ENCODE measurements at places on chromosomes 4 and X. TPM values are rescaled to one million over a fixed set of nuclear protein-coding genes. Genes with fewer than 3 reads are reported as not detected.

- H3K4me3 ChIP-seq: no peak overlapping the region
- H3K27me3 ChIP-seq: peaks cover 60% of the 10 kb centered on the region
- H3K27ac ChIP-seq: no peak overlapping the region
- peaks cover 12% of the 10 kb centered on the region for H3K4me1 ChIP-seq
- DNase-seq: no peak
These were observed 1.1 kb upstream of the HELT start for GRCh38 chr4:185016946-185017758.

GAGE12E gene
- not detected for total RNA-seq

RRH gene
- 0.46 TPM for total RNA-seq

GRCh38 chrX:132365490-132365889, 123.3 kb downstream of the MBNL3 start:
- no peaks in the 10 kb centered on the region for H3K36me3 ChIP-seq
- no peaks in the 10 kb centered on the region for H3K27me3 ChIP-seq
- no peak overlapping the region for H3K27ac ChIP-seq

BTK gene
- total RNA-seq: 40.3 TPM

DNA sequence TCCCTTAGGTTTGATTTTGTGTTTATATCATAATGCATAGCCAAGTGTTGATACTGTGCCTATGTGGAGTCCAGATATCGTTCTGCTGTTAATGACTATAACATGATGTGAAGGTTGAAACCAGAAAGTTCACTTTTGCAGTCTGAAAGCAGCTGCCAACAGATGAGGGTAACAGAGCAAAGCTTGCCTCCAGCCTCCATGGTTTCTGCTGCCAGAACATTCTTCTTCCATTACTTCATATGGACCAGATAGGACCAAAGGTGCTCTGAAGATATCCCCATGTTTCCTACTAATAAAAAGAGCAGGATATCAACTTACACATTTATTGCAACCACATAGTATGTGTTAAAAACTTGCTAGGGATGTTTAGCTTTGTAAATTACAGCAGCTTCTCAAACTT, 394.1 kb downstream of the SPRY1 start:
- no peak overlapping the region for H3K27ac ChIP-seq
- H3K4me1 ChIP-seq: no peaks in the 10 kb centered on the region
- H3K4me3 ChIP-seq: no peak overlapping the region
- no peaks in the 10 kb centered on the region for H3K36me3 ChIP-seq
- no peaks in the 10 kb centered on the region for H3K27me3 ChIP-seq

DNA sequence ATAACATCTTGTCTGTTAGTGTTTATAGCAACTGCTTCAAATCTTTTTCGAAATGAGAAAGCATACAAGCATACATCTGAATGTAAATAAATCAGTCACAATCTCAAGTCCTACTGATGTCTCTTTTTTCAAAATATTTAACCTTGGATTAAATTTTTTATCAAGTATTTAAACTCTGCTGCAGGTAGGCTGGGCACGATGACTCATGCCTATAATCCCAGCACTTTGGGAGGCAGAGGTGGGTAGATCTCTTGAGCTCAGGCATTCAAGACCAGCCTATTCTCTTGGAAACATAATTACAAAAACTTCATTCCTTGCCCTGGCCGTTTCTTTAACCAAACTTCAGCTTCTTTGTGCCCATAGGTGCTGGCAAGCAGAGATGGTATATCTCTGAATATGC, 540.3 kb upstream of the GALNT7 start:
- no peaks in the 10 kb centered on the region for H3K27me3 ChIP-seq
- no peak overlapping the region for H3K27ac ChIP-seq
- no peak overlapping the region for H3K4me3 ChIP-seq
- no peaks in the 10 kb centered on the region for H3K36me3 ChIP-seq

SYTL4 gene
- 11.9 TPM for total RNA-seq

- no peaks in the 10 kb centered on the region for H3K36me3 ChIP-seq
- no peaks in the 10 kb centered on the region for H3K27me3 ChIP-seq
- H3K27ac ChIP-seq: no peak overlapping the region
- no peak for DNase-seq
These were observed 34.8 kb downstream of the UBE2K start for GRCh38 chr4:39732728-39733127.

All from upper lobe of left lung (tissue), 6 donors.